ENCODE measurements at places on chromosomes 12 and 14.

DNA sequence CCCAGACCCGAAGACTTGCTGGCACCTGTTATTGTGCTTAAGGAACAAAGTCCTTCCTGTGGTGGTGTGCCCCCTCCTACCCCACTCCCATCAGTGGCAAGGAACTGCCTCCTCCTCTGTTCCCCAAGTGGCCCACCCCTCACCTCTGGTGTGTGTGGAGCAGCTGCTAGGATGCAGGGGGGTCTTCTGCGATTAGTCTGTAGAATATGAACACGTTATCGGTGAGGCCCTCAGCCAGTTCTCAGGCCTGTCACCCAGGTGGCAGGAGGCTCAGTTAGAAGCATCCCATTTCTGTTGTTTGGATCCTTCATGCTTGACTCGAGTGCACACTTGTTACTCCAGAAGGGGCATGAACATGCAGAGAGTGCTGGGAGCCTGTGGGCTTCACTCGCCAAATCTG is 39.3 kb downstream of the RAB35 start:
- no peak for DNase-seq

DNA sequence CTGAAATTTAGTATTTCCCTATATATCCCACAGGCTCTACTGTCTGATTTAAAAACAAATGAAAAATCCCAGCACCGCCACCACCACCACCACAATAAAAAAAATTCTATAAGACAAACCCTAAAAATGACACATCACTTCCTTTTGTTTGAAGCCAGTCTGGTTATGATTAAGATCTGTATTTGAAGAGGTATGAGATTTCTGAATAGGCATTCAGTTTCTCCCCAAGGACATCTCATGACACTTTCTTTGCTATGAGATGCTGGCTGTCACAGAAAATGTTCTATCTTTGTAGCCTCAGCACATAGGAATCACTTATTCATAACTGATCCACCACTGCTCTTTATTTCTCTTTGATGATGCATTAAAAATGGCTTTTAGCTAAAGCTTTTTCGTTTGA is 1071.0 kb downstream of the SLC6A15 start:
- no peak for DNase-seq

GRCh38 chr14:59186306-59186705 is 2.2 kb upstream of the DAAM1 start:
- DNase-seq, result no peak

DNA sequence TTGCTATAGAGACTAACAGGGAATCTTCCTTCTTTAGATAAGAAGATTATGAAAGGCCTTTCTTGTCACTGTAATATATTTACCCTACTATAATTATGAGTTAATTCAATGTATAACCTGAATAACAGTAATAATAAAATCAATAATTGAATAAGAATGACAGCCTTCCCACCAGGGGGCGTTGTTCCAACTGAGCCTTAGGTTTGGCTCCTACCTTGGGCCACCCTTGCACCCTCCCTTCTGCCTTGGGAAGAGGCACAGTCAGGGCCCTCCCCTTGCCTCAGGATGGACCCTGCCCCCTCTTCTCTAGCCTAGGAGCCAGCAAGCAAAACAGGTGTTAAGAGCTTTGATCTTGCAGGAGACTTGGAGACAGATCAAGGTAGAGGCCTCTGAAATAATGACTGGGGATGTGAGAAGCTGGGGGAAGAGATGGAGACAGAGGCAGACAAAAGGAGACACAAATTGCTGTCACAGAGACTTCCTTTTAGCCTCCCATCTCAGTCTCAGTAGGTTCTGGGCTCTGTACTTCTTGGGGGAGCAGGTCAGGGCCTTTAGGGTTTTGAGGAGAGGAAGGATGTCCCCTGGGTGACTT is 40.1 kb upstream of the CISTR start:
- no peak for DNase-seq

GRCh38 chr12:12837025-12837812 is 24.1 kb downstream of the DDX47 start:
- DNase-seq, result peak; percentile 1

DNA sequence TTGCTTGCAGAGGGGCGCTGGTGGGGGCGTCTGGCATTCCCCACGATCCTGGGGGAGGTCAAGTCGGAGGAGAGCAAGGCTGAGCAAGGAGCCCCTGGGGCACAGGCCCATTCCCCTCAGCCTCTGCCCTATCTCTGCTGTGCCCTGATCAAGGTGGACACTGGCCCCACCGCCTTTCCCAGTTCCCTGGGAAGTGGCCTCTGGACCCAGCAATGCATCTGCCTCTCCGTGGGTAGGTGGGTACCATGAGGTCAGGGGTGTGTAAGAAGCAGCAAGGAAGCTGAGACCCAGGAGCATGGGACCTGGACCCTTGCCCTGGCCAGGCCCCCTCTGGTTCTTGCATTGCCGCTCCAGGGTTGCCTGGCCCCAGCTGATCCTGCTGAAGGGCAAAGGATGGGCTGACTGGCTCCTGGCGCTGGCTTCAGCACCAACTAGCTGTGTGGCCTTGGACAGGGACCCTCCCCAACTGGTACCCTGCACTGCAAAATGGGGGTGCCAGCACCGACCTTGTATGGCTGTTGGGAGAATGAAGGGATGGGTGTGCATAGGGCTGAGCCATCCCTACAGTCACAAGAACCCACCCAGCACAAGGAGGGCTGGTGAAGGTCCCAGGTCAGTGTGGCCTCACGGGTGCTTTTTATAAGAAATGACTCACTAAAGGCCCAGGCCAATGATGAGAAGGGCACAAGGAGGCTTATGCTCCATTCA is 19.6 kb downstream of the SLC25A29 start:
- DNase-seq, result no peak

DNA sequence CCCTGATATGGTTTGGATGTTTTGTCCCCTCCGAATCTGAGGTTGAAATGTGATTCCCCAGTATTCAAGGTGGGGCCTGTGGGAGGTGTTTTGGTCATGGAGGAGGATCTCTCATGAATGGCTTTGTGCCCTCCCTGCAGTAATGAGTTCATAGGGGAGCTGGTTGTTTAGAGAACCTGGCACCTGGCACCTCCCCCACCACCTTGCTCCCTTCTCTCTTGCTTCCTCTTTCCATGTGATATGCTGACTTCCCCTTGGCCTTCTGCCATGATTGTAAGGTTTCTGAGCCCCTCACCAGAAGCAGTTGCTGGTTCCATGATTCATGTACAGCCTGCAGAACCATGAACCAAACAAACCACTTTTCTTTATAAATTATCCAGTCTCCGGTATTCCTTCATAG is 32.6 kb downstream of the CD163L1 start:
- no peak for DNase-seq

DNA sequence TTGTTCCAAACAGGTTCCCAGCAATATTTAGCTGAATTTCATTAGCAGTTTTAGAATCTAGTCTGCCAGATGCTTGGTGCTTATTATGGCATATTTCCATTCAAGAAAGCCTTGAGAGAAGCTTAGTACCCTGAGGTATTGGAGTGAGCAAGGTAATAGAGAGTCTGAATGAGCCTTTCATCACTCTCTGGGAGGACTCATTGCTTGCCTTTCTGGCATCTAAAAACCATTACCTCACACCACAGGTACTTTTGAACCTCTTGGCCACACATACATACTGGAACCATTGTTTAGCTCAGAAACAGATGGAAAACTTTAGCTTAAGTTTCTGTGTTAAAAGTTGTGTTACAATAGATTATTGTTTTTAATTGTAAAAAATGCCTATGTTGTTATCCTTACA is 27.4 kb upstream of the KCNH3 start:
- DNase-seq, result no peak

DNA sequence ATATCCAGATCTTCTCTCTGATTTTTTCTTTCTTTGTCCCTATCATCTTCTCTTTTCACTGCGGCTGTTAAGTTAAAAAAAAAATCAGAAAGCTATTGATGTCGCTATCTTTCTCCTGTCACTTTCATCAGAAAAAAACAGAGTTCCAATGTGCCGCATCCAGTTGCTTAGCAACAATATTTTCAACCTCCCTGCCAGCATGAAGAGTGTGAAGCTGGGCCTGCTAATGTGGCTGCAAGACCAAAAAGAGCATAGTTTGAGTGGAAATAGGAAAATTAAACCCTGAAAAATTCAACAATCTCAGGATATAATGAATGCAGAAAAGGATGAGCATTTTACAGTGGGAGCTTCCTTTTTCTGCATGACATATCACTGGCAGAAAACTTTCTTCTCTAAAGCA is 1025.4 kb upstream of the LRFN5 start:
- no peak for DNase-seq

DNA sequence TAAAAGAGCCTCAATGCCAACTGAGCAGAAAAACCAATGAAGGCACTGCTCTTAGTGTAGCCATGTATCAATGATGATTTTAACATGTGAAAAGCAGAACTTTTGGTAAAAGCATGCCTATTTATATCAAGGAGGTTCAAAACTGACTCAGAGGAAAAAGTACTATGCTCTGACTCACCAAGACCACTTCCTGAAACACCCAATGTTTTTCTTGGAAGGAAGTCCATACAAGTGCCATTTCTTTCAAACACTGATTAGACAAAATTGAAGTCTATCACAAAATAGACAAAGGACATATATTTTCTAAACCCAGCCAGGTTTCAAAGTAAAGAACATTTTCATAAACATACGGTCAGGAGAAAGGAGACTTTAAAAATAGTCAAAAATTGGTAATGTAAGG is 88.6 kb downstream of the EPS8 start:
- no peak for DNase-seq

DNA sequence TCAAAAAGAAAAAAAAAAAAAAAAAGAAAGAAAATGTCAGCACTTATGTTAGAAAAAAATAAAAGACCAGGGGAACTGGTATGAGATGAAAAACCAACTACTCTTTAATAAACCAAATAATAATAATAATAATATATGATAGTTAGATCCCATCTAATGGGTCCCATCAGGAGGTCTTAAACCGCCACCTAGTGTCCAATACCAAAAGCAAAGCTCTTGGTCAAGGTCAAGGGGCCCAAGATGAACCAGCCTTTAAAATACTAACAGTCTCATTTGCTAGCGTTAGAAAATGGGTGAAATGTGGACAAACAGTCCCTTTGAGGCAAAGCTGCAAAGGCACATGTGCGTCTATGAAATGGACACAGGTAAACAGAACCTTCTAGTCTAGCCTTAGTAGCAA is 12.3 kb downstream of the BRAP start:
- DNase-seq, result no peak

DNA sequence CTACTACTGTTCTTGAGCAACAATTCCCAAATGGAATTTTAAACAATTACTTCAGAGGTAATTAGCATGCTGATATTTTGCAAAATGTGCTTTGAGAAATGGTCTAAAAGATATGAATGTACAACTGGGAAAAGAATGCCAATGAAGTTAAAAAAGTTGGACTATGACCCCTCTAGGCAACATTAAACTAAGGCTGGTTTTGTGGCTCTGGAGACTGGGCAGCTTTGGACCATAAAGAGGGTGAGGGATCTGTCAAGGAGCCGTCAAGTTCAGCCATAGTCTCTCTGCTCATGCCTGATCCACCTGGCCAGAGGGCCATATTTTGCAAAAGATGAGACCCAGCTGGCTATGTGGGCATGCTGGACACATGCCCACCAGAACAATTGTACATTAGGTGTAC is 38.8 kb downstream of the CMAS start:
- no peak for DNase-seq

DNA sequence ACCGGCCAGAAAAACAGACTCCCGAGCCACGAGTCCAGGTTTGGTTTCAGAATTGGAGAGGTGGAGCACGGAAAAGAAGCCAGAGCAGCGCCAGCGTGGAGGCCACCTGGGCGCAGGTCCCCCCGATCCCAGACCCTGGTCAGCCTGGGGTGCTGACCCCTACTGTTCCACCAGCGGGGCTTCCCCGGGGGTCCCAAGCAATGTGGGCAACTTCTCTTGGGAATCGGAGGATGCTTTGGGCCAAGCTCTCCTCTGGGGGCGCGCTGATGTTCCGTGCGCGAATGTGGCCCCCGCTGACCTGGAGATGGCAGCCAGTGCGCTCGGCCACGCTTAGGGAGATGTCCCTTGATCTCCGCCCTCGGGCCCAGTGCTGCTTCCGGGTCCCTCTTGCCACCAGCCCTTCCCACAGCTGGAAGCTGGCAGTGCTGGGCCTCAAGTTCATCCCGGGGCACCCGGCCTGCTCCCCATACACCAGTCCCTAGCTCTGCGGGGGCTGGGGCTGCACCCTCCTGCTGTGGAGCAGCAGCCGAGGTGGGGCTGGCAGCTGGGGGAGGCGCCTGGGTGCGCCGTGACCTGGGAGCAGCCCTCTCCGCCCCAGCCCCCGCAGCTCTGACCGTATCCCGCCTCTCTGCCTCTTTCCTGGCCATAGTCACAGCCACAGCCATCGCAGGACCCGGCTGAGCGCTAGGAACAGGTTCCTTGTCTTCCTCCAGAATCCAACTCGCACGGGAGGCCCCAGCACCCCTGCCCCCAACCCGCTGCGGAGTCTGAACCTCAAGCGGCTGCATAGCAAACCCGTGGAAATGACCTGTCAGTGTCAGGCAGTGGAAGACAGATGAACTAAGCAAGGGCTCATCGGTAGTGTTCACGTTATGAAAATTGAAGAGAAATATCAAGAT is 91.2 kb downstream of the RCOR1 start:
- no peak for DNase-seq

DNA sequence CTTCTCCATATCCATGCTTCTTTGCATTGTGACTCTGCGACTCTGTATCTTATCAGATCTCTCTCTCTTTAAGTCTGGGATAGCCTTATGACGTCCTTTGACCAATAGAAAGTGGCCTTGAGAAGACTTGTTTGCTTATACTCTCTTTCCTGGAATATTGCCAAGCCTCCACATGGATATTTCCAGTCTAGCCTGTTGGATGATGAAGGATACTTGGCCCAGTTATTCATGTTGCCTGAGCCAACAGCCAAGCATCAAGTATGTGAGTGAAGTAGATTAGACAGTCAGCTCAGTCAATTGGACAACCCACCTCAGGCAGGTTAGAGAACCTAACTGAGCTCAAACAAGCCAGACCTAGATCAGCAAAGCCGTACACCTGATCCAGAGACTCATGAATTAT is 864.2 kb upstream of the MGAT4C start:
- no peak for DNase-seq

GRCh38 chr14:38199076-38199475 is 8.6 kb upstream of the SSTR1 start:
- no peak for DNase-seq
